ENCODE measurements at places on chromosomes 16 and 17. TPM values are rescaled to one million over a fixed set of nuclear protein-coding genes. Genes with fewer than 3 reads are reported as not detected.

- no peak overlapping the region for H3K27ac ChIP-seq
- H3K36me3 ChIP-seq: no peaks in the 10 kb centered on the region
- no peak overlapping the region for H3K4me3 ChIP-seq
- no peak for DNase-seq
- H3K4me1 ChIP-seq: no peaks in the 10 kb centered on the region
Measured at GRCh38 chr16:63038397-63039106, 1002.3 kb upstream of the CDH8 start.

DNA sequence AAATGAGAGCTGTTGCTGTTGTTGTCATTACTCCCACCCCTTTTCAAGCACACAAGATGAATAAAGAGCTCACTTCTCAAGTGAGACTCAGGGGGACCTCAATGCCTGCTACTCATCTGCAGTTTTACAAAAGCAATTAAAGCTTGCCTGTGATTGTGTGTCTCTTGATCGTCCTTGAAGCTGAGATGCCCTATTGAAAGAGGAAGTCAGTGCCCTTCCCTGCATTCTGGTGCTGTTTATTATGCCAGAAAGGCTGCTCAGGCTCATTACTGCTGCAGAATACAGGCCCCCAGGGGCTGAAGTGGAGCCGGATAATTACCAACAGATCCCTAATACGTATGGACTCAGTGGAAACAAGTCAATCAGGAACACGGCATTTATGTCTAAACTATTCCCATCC lies 147.2 kb downstream of the HS3ST2 start:
- H3K27me3 ChIP-seq: peaks cover 20% of the 10 kb centered on the region
- no peak for DNase-seq
- H3K27ac ChIP-seq: no peak overlapping the region
- H3K4me1 ChIP-seq: no peaks in the 10 kb centered on the region

- peak overlapping the region; percentile 89 for H3K4me3 ChIP-seq
- peak overlapping the region; percentile 91 for H3K27ac ChIP-seq
- peak; percentile 81 for DNase-seq
- peaks cover 7% of the 10 kb centered on the region for H3K36me3 ChIP-seq
Measured at GRCh38 chr16:67246756-67247191, 507 bp downstream of the FHOD1 start.

- peaks cover 10% of the 10 kb centered on the region for H3K4me1 ChIP-seq
- no peak overlapping the region for H3K27ac ChIP-seq
- DNase-seq: no peak
- no peaks in the 10 kb centered on the region for H3K27me3 ChIP-seq
- peaks cover 27% of the 10 kb centered on the region for H3K36me3 ChIP-seq
Measured at GRCh38 chr16:56373003-56373402, 52.3 kb downstream of the AMFR start.

GRCh38 chr16:9908613-9909012 lies 273.6 kb downstream of the GRIN2A start:
- H3K4me3 ChIP-seq: no peak overlapping the region
- H3K36me3 ChIP-seq: no peaks in the 10 kb centered on the region
- no peaks in the 10 kb centered on the region for H3K4me1 ChIP-seq
- DNase-seq: no peak
- no peaks in the 10 kb centered on the region for H3K27me3 ChIP-seq

- H3K27ac ChIP-seq: no peak overlapping the region
- H3K4me3 ChIP-seq: no peak overlapping the region
- no peaks in the 10 kb centered on the region for H3K4me1 ChIP-seq
- no peaks in the 10 kb centered on the region for H3K36me3 ChIP-seq
- H3K27me3 ChIP-seq: no peaks in the 10 kb centered on the region
- DNase-seq: no peak
Measured at GRCh38 chr16:49625311-49626065, 230.4 kb downstream of the ZNF423 start.

DNA sequence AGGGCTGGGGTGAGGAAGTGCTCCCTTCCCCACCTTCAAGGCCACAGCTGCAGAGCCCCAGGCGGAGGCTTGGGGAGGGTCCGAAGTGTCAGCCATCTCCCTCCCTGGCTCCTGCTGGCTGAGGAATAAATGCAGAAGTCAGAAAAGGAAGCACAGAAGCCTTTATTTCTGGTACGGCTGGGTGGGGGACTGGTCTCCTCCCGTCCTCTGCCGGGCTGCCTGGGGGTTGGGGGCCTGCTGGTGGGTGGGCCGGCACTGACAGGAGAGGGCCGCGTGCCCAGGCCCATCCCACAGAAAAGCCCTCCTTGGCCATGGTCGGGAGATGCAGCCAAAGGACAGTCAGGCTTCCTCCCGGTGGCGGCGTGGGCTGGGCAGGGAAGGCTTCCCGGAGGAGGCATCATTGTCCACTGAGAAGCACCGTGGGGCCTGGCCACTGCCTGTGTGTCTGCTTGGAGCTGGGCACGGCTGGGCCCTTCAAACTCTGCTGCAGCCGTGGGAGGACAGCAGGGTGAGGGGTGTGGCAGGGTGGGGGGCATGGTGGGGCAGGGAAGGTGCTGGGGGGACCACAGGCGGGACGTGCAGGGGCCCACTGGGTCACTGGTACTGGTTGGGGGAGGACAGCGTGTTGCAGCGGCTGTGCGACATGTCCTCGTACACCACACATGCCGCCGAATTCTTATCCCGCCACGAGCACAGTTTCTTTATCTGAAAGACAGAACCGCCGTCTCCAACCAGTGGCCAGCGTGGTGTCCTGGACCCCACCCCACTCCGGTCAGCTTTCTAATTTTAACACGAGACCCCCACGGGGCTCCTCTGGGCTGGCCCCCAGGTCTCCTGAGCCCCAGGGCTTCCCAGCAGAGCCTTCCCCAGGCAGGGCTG lies 2.4 kb downstream of the CD7 start:
- no peak for DNase-seq
- H3K36me3 ChIP-seq: peaks cover 31% of the 10 kb centered on the region
- no peak overlapping the region for H3K4me3 ChIP-seq
- peaks cover 12% of the 10 kb centered on the region for H3K4me1 ChIP-seq

DNA sequence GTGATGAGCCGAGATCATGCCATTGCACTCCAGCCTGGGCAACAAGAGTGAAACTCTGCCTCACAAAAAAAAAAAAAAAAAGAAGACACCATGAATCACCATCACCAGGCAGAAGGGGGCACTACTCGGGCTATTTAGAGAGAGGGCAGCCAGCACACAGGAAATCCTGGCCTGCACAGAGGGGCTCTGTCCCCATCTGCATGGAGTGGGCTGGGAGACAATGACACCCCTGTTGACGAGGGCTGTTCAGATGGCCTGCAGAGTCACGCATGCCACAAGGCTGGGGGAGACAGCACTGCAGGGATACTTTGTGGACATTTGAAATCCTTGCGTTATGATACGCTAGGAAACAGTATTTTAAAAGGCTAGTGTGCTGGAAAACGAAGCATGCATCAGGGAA lies 48.3 kb downstream of the CUEDC1 start:
- H3K27me3 ChIP-seq: peaks cover 14% of the 10 kb centered on the region
- no peak for DNase-seq
- H3K4me1 ChIP-seq: peaks cover 11% of the 10 kb centered on the region
- H3K27ac ChIP-seq: no peak overlapping the region

DNA sequence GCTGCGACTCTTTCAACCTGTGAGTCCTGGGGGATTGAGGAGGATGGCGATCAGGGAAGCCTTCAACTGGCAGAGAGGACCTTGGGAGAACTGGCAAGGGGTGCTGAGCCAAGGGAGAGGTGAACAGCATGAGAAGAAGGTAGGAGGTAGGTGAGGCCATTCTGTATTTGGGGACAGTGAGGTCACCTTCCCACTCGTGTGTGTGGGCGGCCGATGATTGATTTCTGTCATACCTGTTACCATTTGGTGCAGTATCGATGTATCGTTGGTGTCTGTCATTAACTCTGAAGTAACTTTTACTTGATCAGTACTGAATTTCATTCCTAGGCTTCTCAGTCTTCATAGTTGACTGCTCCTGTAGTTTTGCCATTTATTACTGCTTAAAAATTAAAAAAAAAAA lies 3.8 kb downstream of the ARSG start:
- peak overlapping the region; percentile 10 for H3K27ac ChIP-seq
- H3K27me3 ChIP-seq: peaks cover 5% of the 10 kb centered on the region
- no peak for DNase-seq
- H3K36me3 ChIP-seq: peaks cover 4% of the 10 kb centered on the region

GRCh38 chr16:7218936-7219335 lies 113.7 kb upstream of the RBFOX1 start:
- no peak overlapping the region for H3K27ac ChIP-seq
- no peaks in the 10 kb centered on the region for H3K4me1 ChIP-seq
- no peak for DNase-seq

DNA sequence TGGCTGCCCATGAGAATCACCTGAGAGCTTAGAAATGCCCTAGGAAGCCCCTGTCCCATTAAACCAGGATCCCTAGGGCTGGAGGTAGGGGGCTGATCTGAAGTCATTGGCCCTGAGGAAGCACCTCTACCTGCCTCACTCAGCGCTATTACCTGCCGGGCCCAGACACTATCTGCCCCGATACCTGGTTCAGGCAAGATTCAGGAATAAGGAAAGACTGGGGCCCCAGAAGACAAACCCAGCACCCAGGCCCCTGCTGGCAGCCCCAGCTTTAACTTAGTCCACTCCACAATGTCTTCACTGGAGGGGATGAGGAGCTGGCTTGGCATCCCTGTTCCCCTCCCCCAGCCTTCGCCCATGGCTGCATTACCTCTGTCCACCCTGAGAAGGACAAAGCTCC lies 126.3 kb downstream of the GAS7 start:
- H3K27ac ChIP-seq: no peak overlapping the region
- no peak for DNase-seq
- H3K36me3 ChIP-seq: no peaks in the 10 kb centered on the region
- H3K4me3 ChIP-seq: no peak overlapping the region

GRCh38 chr16:84839956-84840355 lies 20.2 kb downstream of the CRISPLD2 start:
- no peak for DNase-seq
- no peak overlapping the region for H3K27ac ChIP-seq
- peaks cover 20% of the 10 kb centered on the region for H3K27me3 ChIP-seq
- no peaks in the 10 kb centered on the region for H3K36me3 ChIP-seq

GRCh38 chr16:68272507-68273209 lies 8.3 kb downstream of the SLC7A6 start:
- H3K27ac ChIP-seq: peak overlapping the region; percentile 92
- peak overlapping the region; percentile 82 for H3K4me3 ChIP-seq
- peak; percentile 80 for DNase-seq
- no peaks in the 10 kb centered on the region for H3K27me3 ChIP-seq

Gene TNS4
- 13.1 TPM for total RNA-seq

Gene CUEDC1
- total RNA-seq: 0.58 TPM

Gene KCNAB3
- 9.7 TPM for total RNA-seq

Gene USP6
- total RNA-seq: 0.02 TPM

Data from activated CD4-positive, alpha-beta T cell treated with anti-CD3 and anti-CD28 coated beads, Interleukin-2, amount 10 ng/mL, durations not matched to agents 24 days and 14 days (primary cell).